Spinal cord (tissue), 10 donors: ENCODE measurements at places on chromosomes 12 and 14. TPM values are rescaled to one million over a fixed set of nuclear protein-coding genes. Genes with fewer than 3 reads are reported as not detected.

DNA sequence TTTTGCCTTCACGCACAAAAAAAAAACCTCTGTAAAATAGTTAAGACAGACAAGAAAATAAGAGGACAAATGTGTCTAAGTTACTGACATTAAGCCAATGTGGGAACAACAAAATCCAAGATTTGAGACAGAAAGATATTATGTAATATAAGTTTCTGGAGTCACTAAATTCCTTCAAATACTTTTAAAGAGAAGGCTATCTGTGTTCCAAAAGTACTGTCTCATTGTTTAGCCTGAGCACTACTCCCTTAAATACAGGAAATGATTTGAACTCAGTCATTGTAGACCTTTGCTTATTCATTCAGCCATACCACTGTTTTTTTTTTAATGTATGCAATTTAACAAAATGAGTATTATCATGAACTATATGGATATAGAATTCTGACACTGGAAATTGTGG is 82.7 kb upstream of the KITLG start:
- H3K4me3 ChIP-seq = no peak overlapping the region
- H3K36me3 ChIP-seq = no peaks in the 10 kb centered on the region
- H3K27ac ChIP-seq = no peak overlapping the region
- no peaks in the 10 kb centered on the region for H3K27me3 ChIP-seq

DNA sequence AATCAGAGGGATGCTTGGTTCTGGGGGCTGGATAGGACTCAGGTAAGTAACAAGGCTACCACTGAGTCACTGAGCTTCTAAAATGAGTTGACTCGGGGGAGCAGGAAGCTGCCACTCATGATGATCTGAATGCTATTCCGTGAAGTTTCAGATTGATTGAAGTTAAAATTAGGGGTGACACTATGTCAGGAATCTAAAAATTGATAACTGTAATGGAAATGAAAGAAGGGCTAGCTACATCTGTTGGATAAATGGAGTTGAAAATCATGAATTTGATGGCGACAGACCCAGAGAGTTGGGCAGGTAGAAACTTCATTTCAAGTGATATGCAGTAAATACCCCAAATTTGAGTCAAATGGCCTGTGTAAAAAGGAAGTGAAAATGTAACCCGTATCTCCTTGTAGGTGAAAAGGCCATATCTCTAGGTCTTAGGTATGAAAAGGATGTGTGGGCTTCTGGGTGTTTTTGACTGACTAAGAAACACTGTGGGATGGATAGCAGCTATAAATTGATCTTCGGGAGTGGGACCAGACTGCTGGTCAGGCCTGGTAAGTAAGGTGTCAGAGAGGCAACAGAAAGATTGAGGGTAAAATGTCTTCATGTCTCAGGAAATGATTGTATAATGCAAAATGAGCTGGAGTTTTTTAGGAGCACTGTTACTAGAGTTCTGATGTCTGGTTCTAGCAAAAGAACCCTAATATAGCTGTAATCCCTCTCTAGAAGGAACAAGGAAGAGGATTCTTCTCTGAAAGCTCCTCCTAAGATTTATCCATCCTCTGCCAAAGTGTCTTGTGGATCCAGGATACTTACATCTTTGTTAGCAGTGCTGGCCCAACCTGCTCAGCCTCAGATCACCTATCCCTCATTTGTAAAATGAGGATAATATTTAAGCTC is 57.3 kb downstream of the DAD1 start:
- H3K36me3 ChIP-seq = no peaks in the 10 kb centered on the region
- no peaks in the 10 kb centered on the region for H3K4me1 ChIP-seq
- H3K27me3 ChIP-seq = no peaks in the 10 kb centered on the region
- DNase-seq = no peak
- H3K27ac ChIP-seq = no peak overlapping the region

GRCh38 chr14:101899263-101899662 is 65.1 kb upstream of the DYNC1H1 start:
- peaks cover 34% of the 10 kb centered on the region for H3K4me1 ChIP-seq
- H3K4me3 ChIP-seq = no peak overlapping the region
- H3K36me3 ChIP-seq = peaks cover 61% of the 10 kb centered on the region
- no peaks in the 10 kb centered on the region for H3K27me3 ChIP-seq
- H3K27ac ChIP-seq = no peak overlapping the region

- peaks cover 8% of the 10 kb centered on the region for H3K4me1 ChIP-seq
- no peak overlapping the region for H3K4me3 ChIP-seq
- no peak for DNase-seq
- H3K36me3 ChIP-seq = no peaks in the 10 kb centered on the region
- H3K27me3 ChIP-seq = no peaks in the 10 kb centered on the region
Observed at GRCh38 chr12:75959506-75959905, 72.1 kb downstream of the PHLDA1 start.

DNA sequence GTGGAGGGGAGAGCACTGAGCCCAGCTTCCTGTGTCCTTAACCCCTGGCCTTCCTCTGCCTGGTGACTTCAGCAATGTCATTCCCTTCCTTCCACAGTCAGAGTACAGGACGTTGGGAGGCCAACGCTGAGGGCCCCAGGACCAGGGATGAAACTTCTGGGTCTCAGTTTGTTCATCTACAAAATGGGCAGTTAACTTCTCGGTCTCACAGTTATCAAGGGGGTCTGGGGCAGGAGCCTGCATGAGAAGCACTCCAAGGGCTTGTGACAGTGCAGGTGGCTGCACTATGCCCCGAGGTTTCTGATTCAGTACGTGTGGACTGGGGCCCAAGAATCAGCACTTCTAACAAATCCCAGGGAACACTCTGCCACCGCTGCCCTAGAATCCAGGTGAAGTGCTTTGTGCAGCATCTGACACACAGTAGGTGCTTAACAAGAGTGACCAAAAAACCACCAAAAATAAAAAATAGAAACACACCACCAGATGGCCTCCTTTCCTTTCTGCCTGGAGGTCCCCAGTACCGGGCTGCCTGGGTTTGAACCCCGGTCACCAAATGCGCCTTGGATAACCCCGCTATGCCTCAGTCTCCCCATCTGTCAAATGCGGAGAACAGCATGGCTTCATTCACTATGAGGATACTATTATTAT is 80.4 kb downstream of the RFLNA start:
- H3K4me1 ChIP-seq = peaks cover 30% of the 10 kb centered on the region
- H3K27ac ChIP-seq = no peak overlapping the region
- H3K4me3 ChIP-seq = no peak overlapping the region
- H3K36me3 ChIP-seq = peaks cover 97% of the 10 kb centered on the region
- no peaks in the 10 kb centered on the region for H3K27me3 ChIP-seq
- DNase-seq = no peak

DNA sequence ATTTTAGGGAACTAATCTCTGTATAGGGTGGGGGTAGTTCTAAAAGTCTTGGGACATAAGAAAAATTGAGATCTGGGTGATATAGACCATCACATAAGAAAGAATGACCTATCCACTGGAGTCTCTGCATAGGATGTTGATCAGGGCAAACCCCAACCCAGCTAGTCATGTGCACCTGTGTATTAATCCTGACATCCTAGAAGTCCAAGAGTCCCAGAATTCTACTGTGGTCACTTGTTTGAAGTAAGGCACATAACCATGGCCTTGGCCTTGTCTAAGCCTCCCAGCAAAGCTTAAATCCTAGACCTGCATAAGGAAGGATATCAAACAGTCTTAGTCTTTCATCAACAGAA is 334.1 kb upstream of the DCN start:
- H3K36me3 ChIP-seq = no peaks in the 10 kb centered on the region
- no peak overlapping the region for H3K27ac ChIP-seq
- H3K4me1 ChIP-seq = no peaks in the 10 kb centered on the region
- DNase-seq = no peak
- no peak overlapping the region for H3K4me3 ChIP-seq
- no peaks in the 10 kb centered on the region for H3K27me3 ChIP-seq

DNA sequence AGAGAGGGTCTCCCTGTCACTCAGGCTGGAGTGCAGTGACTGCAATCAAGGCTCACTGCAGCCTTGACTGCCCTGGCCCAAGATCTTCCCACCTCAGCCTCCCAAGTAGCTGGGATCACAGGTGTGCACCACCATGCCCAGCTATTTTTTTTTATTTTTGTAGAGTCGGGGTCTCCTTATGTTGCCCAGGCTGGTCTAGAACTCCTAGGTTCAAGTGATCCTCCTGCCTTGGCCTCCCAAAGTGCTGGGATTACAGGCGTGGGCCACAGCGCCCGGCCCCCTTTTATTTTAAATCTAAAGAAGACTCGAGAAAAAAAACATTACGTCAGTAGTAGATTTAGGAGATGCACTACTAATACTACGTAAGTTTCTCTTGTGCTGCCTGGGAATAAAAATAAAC is 14.3 kb downstream of the FOS start:
- no peak overlapping the region for H3K4me3 ChIP-seq
- peaks cover 30% of the 10 kb centered on the region for H3K4me1 ChIP-seq
- DNase-seq = no peak
- H3K27me3 ChIP-seq = no peaks in the 10 kb centered on the region
- no peak overlapping the region for H3K27ac ChIP-seq
- H3K36me3 ChIP-seq = no peaks in the 10 kb centered on the region

DNA sequence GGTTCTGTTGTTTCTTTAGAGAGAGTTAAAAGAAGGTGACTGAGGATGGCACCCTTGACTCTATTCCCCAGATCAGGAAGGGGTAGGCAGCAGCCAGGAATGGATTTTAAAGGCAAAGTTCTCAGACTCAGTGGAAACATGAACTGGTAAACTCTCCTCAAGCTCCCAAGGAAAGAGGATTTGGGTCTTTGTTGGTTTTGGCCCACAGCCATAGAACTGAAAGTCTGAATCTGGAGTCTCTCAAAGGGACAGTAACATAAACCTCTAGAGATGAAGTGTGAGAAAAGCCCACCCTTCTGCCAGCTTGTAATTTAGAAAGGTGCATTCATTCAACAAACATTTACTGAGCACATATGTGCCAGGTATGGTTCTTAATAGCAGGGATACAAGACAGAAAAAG is 28.6 kb upstream of the BLTP3B start:
- no peak overlapping the region for H3K4me3 ChIP-seq
- no peaks in the 10 kb centered on the region for H3K27me3 ChIP-seq
- DNase-seq = no peak
- H3K4me1 ChIP-seq = peaks cover 7% of the 10 kb centered on the region

GRCh38 chr14:81211844-81212243 is 8.9 kb downstream of the GTF2A1 start:
- H3K27me3 ChIP-seq = no peaks in the 10 kb centered on the region
- H3K4me3 ChIP-seq = no peak overlapping the region
- H3K36me3 ChIP-seq = peaks cover 26% of the 10 kb centered on the region
- no peak overlapping the region for H3K27ac ChIP-seq
- H3K4me1 ChIP-seq = no peaks in the 10 kb centered on the region
- DNase-seq = peak; percentile 51

DNA sequence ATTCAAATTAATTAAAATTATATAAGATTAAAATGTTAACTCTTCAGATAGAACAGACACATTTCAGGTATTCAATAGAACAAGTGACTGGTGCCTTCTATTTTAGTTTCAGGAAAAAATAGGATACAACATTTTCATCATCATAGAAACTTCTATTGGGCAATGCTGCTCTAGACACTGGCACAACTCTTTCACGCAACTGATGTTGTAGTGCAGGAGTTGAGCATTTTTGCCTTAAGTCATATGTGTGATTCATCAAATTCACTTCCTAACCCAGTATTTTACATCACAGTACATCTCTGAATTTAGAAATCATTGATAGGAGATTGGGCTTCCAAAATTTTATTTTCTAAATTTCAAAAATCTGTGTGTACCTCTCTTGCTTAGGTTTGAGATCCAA is 215.4 kb upstream of the DIO2 start:
- H3K27me3 ChIP-seq = no peaks in the 10 kb centered on the region
- DNase-seq = no peak
- no peaks in the 10 kb centered on the region for H3K36me3 ChIP-seq
- no peak overlapping the region for H3K4me3 ChIP-seq
- no peak overlapping the region for H3K27ac ChIP-seq
- peaks cover 3% of the 10 kb centered on the region for H3K4me1 ChIP-seq

DNA sequence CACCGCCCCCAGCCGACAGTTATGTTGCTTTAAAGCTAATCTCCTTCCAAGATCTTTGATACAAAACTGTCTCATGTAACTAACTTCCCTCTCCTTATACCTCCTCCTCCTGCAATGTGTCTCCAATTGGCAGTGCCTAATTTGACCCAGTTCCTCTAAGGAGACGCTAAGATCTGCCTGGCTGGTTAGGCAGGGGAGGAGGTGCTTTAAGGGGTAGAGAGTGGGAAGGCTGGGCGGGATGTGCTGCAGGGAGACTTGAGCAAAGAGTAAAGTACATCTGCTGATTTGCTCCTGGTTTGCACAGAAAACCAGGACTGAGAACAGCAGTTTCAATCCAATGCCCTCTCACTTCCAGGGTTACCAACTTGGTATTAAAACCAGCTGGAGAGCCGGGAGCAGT is 7.4 kb upstream of the IKZF4 start:
- no peak overlapping the region for H3K4me3 ChIP-seq
- no peak overlapping the region for H3K27ac ChIP-seq
- peaks cover 4% of the 10 kb centered on the region for H3K4me1 ChIP-seq
- no peaks in the 10 kb centered on the region for H3K27me3 ChIP-seq
- no peak for DNase-seq

DNA sequence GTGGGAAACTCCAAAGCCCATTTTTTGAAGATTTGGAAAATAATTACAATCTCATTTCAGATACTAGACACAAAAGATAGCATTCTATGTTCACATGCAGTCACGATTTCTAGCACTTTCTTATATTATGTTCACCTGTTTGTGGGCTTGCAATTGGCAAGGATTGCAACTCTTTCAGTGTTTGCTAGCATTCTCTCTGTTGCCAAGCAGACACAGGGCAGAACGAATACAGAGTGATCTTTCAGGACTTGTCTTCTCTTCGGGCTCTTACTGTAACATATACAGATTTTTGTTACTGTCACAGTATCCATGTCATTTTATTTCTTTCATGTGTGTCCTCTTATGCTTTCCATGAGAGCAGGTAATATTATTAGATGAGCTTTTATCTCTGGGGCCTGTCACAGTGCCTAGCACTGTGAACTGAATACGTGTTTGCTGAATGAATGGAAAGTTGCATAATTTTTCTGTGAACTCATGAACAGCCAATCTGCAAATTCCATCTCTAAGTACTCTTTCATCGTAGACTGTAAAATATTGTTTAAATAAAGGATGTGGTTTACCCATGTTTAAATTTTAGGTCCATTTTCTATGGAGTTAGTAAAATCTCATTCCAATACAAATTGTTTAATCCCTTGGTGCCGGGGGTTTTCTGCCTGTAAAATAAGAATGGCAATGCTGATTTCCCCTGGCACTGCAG is 105.1 kb downstream of the BMP4 start:
- H3K36me3 ChIP-seq = no peaks in the 10 kb centered on the region
- DNase-seq = no peak
- H3K4me1 ChIP-seq = no peaks in the 10 kb centered on the region
- no peak overlapping the region for H3K4me3 ChIP-seq
- H3K27ac ChIP-seq = no peak overlapping the region
- no peaks in the 10 kb centered on the region for H3K27me3 ChIP-seq

DNA sequence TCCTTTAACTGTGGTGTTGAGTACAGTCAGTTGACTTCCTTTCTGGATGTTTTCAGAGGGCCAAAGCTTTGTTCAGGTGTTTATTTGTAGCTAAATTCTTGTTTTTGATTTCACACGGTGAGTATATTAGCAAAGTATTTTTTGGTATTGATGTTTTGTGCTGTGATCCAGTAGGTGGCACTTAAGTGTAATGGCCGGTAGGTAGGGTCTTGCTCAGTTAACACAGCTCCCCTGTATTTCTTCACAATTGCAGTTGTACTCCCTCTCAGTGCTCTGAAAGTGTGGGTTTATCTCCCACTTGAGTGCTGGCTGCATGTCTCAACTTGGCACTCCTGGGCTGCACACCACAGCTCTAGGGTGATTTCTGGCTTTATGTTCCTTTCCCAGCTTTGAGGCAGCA is 339.5 kb downstream of the AEBP2 start:
- H3K27me3 ChIP-seq = no peaks in the 10 kb centered on the region
- H3K4me1 ChIP-seq = peaks cover 3% of the 10 kb centered on the region
- no peaks in the 10 kb centered on the region for H3K36me3 ChIP-seq
- no peak overlapping the region for H3K4me3 ChIP-seq
- no peak overlapping the region for H3K27ac ChIP-seq

SLC38A2 gene
- total RNA-seq = 287 TPM

KRT74 gene
- total RNA-seq = 0.10 TPM

KLRC3 gene
- 6.7 TPM for total RNA-seq

BRF1 gene
- 49.3 TPM for total RNA-seq
